AG09309 (cell line): ENCODE measurements at places on chromosomes 4 and X.

DNA sequence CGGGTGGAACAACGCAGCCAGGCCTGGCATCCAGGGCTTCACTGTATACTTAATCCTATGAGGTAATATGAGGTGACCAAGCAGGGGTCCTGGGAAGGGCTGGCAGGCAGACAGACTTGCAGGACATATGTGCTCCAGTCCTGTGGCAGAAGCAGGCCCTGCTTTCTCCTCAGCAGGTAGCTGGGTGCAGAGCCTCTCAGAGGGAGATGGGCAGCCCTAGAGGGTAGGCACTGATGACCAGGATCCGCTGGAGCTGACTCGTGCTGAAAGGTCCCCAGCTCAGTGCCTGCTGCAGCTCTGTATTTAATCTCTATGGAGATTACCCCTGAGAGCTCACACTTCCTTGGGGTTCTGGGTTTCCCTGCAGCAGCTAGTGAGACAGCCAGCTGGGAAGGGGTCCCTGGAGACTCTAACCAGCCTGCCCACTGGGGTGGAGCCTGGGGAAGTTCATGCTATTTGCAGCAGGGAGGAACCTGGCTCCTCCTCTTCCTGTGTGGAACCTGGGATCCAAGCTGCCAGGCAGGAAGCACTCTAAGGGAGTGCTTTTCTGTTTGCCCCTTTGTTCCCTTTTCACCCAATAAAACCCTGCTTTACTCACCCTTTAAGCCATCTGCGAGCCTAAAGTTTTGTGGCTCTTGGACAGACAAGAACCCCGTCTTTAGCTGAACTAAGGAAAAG is 339.2 kb downstream of the DCAF12L2 start:
- DNase-seq, result no peak

GRCh38 chr4:38869511-38869910 is 1.9 kb downstream of the FAM114A1 start:
- no peak for DNase-seq

GRCh38 chr4:124017185-124017785 is 620.7 kb downstream of the SPRY1 start:
- no peak for DNase-seq

- DNase-seq, result no peak
Measured at GRCh38 chrX:103562801-103563200, 22.5 kb upstream of the TCEAL4 start.

DNA sequence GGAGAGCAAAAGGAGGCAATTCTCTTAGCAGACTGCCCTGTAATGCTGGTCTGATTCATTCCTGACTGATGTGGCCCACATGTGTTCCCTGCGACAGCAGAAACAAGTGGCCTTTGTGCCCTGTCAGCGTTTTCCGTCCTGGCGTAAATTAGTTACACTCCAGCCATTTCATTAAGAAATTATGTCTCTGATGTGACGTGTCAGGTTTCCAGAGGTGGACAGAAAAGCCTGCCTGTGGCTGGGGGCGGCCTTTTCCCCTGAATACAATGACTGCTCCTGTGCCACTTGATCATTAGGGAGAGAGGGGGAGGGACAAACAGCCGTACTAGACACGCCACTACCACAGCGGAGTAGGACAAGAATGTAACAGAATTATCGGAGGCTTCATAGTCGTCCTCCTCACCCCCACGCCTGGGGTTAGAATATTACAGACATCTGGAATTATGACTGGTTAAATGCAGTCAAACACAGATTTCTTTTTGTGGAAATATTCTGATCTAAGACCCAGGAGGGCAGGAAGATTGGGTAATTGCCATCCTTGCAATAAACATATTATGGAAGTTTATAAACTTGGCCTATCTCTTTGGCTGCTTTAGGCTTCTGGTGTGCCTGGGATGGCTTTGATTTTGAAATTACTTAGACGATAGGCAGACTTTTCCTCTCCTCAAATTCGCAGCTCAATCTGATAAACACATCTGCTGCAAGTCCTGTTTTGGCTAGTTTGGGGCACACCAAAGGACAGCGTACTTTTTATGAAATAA is 146.2 kb upstream of the BCOR start:
- no peak for DNase-seq

DNA sequence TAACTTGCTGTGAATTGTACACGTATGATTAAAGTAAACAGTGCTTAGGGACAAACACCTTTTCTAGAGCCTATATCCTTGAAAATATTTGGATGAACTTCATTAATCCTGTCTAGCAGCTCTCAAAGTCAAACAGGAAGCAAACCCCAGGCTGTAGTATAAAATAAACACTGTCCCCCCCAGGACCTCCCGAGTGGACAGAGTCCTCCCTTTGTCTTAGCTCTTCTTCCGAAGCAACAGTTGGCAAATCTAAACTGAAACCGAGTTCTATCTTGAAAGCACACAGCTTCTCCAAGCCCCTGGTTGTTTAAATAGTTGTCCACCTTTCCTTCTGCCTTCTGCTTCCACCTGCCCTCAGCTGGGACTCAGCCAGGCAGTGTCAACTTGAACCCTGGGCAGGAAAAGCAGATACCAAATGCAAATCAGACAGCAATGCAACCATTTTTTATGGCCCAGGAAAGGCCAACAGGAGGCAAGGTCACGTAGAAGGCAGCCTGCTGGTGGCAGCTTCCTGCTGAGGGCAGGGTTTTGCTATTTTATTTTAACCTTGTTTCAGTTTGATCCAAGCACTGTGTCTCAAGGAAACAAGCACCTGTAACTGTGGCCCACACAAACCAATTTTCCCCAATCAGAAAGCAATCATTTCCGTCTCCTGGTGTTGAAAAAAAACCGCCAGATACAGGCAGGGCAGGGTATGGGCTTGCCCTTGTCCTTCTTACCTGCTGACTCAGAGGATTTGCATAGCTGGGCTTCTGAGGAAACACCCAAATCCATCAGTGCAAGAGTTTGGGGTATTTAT is 110.3 kb upstream of the KIT start:
- DNase-seq, result no peak

DNA sequence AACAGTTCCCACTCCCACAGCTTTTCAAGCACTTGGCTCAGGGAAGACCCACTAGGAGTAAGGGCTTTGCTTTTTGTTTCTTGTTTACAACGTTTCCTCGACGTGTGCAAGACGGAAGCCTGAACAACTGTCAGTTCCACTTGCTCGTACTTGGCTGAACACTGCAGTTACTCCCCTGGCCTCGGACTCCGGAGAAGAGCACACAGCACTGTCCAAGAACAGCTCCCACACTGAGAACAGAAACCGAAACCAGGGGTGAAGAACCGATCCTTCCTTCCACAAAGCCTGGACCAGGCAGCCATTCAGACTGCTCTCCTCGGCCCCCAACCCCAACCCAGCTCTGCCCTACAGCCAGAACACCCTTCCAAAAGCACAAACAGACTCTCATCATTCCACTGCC is 25.5 kb downstream of the IRF2 start:
- peak; percentile 34 for DNase-seq

DNA sequence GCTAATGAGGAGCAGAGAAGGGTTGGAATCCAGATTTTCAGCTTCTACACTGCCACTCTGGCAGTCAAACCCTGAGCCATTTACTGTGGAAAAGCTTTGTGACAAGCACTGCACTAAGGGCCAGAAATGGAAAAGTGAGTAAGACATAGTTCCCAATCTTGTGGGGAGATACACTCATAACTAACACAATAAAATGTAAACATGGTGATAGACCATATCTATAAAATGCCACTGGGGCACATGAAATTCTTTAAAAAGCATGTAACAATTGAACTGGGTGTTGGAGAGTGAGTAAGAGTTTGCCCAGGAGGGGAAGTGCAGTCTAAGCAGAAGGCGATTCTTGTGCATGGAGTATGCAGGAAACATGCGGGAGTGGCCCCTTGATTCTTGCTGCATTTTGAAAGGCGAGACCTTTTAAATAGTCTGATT is 32.0 kb upstream of the ANXA5 start:
- DNase-seq, result peak; percentile 74

DNA sequence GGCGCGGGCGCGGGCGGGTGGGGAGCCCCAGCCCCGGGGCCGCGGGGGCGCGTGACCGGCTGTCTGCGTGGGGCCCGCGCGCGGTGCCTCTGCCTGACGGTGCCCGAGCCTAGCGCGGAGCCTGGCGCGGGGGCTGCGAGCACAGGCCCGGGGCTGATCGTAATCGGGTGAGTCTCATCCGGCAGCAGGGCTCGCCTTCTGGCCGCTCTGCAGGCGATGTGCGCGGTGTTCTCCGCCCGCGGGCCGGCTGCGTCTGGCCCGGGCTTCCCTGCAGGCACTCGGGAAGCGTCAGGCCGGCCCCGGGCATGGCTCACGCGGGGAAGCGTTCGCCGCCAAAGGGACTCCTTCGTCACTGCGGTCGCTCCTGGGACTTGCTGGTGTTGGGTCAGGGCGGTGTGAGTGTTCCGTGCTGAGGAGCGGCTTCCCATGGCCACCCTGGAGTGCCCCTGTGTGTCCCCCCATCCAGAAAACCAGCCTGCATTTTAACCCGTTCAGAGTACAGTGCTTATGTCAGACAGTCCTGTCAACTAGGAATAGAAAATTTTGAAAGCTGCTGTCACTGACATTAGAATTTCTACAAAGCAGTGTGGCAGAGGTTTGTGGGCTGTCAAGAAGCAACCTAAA is 40.6 kb downstream of the FAM149A start:
- no peak for DNase-seq

DNA sequence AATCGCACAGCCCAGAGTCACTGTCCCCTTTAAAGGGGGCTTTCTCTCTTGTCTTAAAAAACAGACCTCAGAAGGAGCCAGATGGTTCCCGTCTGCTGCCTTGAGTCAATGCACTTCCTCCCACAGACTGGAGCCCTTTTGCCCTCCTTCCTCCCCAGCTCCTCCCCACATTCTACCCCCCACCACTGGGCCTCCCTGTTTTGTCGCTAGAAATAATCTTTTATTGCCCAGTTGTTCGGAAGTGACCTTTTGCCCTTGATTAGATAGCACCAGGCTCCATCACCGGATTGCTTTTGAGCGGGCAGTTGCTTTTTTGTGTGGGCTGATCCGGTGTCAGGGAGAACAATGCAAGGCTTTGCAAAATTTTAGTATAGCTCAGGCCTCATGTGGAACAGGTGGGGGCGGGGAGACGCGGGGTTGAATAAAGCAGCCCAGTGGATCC is 47.7 kb downstream of the SPRY1 start:
- no peak for DNase-seq

DNA sequence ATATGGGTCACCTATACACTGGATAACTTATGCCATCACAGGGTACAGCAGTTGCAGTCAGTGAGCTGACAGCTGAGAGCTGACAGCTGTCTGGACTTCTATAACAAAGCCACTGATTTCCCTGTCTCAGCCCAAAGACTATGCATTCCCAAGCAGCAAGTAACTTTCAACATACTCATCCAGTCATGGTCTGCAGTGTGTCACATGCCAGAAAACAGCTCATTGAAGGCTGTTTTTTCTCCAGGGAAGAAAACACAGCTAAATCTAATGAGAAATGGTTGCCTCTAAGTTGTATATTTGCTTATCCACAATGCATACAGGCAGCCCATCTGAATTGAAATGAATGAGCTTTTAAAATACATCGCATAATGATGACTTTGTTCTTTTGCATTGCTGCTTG is 6.3 kb downstream of the KIAA1210 start:
- DNase-seq, result no peak

- DNase-seq, result no peak
Measured at GRCh38 chr4:155140889-155141288, 67.5 kb upstream of the NPY2R start.

- DNase-seq, result no peak
Measured at GRCh38 chr4:81399306-81400086, 72.2 kb downstream of the RASGEF1B start.

DNA sequence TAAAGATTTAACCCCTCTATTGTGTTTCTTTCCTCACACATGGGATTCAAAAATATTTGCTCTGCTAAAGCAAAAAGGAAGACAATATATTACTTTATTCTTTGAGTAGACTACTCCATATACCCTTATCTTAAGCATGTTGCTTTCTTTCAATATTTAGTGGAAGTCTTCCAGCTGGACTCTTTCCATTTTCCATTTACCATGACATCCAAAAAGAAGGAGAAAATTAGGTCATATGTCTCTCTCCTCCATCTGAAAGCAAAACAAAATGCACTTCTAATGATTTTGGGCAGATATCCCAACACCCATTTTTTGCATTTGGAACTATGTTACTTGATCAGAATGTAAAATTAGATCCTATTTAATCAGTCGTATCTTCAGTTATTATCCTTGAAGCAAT is 1336.5 kb downstream of the PCDH19 start:
- DNase-seq, result no peak

DNA sequence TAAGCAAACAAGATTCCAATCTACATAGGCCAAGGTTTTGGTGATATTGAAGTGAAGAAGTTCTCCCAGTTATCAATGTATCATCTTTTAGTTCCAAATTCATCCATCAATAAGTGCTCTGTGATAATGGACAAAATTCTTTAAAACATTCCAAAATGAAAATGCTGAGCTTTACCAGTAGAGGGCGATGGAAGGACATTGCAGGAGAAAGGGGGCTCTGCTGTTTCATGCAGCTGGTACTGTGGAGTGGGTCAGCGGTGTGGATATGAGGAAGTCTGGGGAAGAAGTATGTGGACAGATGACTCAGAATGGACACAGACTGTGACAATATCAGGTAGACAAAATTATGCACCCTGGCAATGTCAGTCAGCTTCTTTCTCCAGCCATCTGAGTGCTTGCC is 46.6 kb upstream of the HS6ST2 start:
- DNase-seq, result no peak

GRCh38 chr4:41683326-41683725 is 65.2 kb downstream of the PHOX2B start:
- no peak for DNase-seq
